CD4-positive, alpha-beta T cell treated with Interferon gamma for 1 hour (primary cell): ENCODE measurements at places on chromosomes 12 and 14.

GRCh38 chr12:97650242-97650641, 187.6 kb downstream of the RMST start:
- DNase-seq: no peak

DNA sequence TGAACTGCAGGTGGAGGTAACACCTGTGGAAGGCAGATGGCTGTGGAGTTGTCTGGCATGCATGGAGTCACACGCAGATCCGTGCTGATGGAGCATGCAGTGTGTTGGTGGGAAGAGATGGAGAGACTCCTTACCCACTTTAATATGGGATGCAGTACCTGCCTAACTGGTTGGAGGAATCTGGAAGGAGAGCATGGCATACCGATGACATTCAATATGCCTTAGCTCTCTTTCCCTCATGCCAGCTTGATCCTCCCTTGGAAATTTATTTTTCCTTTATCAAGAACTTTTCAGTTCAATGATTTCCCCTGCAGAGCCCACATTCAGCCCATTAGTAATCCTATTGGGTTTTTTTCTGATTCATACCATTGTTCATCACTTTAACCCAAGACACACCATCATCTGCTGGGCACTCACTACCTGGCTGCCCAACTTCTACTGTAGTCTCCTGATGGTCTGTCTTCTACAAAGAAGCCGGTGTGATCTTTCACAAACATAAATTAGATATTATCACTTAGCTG, 25.9 kb upstream of the NR2C1 start:
- DNase-seq: no peak

- DNase-seq: no peak
These were observed 43.6 kb downstream of the IRF2BPL start for GRCh38 chr14:76984787-76985375.

GRCh38 chr14:102591944-102592762, at the start of gene RCOR1:
TSS of gene RCOR1 (plus strand) at chr14:102592649. CDS start at chr14:102592887, 238 bp downstream.
- DNase-seq: peak; percentile 98

- no peak for DNase-seq
These were observed 140.4 kb downstream of the EFCAB11 start for GRCh38 chr14:89814126-89814525.

DNA sequence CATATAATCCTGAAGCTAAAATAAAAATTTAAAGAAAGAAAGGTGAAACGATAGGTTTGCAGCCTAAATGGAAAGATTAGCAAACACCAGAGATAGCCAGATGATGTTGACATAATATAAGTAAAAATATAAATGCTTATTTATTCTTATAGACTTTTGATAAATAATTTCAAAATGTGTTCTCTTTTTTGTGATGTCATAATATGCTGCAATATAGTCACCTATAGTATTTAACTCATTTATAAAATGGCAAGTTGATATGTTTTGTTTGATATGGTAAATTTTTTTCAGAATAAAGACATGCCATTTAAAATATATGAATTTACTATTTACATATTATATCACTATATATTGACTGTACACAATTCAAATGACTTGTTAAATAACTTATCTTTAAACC, 813.4 kb downstream of the LRFN5 start:
- no peak for DNase-seq

- no peak for DNase-seq
These were observed 118.4 kb downstream of the ASCL1 start for GRCh38 chr12:103075848-103076247.

GRCh38 chr12:115956659-115957058, 320.8 kb downstream of the MED13L start:
- DNase-seq: no peak

- peak; percentile 43 for DNase-seq
These were observed 1.9 kb downstream of the LRRK2 start for GRCh38 chr12:40226705-40227104.

DNA sequence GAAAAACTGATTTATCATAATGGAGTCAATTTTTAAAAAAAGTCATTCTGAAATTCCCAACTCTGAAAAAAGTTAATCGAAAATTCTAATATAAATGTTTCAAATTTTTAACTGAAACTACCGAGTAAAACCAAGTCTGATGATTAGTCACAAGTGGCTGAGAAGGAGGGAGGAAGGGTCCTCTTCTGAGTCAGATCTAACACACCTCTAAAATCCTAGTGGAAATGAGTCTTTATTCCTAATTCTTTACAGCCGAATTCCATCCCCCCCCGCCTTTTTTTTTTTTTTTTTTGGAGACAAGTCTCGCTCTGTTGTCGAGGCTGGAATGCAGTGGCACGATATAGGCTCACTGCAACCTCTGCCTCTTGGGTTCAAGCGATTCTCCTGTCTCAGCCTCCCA, 37.9 kb downstream of the RAD9B start:
- DNase-seq: no peak

GRCh38 chr12:85462888-85463287, 182.9 kb downstream of the ALX1 start:
- no peak for DNase-seq

DNA sequence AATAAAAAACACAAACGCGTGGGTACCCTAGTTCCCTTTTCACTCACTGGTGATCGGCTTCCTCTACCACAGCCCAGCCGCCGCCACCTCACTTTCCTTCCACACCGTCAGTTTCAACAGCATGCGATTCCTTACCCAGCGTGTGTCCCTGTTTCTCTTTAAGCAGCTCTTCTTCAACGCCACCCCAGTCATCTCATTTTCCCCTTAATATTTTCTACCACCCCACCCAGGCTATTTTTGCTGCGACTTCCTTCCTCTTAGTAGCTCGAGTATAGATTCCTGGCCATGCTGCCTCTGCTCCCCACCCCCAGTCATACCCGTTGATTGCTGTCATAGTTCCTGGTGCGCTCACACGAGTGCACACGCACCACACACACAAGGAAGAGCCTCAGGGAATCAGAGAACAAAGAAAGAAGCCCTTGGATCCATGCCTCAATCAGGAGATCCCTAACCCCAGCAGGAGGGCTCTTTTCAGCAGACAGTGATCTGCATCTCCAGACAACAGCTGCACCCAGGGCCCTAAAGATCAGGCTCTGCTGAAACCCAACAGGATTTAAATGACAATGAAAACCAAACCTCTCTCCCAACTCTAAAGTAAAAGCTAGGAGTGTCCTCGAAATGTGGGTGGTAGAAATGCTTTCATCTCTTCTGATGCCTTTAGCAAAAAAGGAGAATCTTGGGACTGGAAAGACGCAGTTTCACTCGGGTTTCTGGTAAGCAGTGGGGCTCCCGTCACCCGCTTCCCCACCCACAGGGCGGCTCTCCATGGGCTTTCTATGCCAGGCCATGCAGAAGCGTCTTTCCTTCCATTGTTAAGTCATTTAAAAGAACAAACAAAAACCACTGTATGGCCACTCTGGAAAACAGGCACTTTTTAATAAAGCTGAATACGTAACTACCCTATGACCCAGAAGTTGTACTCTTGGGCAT, 23.8 kb downstream of the VPS37B start:
- DNase-seq: peak; percentile 54

- no peak for DNase-seq
These were observed 777 bp downstream of the ZFP36L1 start for GRCh38 chr14:68791902-68792677.

DNA sequence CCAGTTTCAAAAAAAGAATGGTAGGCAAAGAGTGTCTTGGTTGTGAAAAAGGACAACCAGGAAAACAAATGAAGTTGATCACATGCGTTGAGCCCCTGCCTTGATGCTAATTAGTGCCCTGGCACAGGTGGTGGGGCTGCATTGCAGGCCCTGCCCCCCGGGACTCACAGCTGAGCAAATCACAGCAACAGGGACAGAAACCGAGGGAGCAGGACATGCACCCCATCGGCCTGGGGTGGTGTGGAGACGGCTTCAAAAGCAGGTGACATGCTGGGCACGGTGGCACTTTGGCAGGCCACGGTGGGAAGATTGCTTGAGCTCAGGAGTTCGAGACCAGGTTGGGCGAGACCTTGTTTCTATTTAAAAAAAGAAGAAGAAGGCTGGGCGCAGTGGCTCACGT, 1.1 kb upstream of the PAPLN start:
- DNase-seq: no peak

DNA sequence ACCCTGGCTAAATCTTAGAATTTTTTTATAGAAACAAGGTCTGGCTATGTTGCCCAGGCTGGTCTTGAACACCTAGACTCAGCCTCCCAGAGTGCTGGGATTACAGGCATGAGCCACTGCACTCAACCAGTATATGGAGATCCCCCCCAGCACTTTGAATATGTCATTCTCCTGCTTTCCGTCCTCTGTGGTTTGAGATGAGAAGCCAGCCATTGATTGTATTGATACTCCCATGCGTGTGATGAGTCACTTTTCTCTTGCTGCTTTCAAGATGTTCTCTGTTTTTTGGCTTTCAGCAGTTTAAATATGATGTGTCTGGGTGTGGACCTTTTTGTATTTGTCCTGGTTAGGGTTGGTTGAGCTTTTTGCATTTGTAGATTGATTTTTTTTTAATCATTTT, 75.2 kb upstream of the DNM1L start:
- no peak for DNase-seq

- DNase-seq: no peak
These were observed 67.8 kb upstream of the EGLN3 start for GRCh38 chr14:34018564-34019244.

- DNase-seq: no peak
These were observed 13.7 kb upstream of the CLEC4D start for GRCh38 chr12:8499616-8500015.

DNA sequence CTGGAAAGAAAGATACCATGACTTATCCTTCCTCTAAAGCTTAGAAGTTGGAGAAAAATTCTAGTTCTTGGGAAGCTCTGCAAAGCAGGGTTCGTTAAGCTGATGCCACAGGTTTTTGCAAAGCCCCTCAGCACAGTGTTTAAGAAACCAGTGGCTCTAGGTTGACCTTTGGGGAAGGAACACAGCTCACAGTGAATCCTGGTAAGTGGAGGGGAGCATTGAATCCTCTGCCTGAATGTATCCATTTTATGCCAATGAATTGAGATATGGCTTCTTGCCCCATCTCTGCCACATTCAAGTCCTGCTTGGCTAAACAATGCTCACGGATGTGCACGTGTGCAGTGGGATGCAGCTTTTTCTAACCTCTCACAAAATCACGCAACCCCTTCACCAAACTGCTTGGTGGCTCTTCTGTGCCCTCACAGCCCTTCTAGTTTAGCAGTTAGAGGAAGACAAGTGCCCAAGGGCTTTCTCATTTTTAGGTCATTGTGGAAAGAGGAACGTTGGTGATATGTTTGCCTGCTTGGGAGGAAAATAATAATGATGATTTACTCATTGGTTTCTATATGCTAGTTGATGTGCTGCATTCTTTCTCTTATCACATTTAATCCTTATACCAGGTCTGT, 111.3 kb downstream of the DAD1 start:
- DNase-seq: no peak

DNA sequence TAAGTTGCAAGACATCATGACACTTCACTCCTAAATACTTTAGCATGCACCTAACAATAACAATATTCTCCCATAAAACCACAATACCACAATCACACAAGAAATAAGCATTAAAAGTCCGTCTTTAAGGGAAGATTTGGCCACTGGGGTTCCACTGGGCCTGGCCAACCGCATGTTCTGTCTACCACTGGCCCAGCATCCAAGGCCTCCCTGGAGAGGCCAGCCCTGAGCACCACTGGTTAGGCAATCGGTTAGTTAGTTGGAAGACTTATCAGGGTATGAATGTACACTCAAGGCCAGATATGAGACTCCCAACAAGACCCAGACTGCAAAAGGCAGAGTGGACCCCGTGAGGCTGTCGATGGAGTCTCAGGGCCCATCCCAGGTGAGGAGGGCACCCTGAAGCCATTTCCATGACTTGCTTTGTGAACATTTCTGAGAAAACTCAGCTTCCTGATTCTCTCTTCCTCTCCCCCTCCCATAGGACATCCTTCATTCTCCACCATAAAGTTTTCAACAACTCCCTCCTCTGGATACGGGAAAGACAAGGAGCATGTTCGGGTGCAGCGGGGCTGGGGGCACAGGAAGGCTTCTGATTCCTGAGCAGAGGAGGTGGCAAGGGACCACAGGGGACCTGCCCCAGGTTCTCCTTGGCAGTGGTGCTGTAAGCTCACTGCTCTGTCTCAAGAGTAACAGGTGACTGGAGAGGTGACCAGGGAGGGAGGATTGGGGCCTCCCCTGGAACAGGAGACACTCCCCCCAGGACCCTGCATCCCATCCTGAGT, 5.9 kb downstream of the PXN start:
- DNase-seq: no peak

DNA sequence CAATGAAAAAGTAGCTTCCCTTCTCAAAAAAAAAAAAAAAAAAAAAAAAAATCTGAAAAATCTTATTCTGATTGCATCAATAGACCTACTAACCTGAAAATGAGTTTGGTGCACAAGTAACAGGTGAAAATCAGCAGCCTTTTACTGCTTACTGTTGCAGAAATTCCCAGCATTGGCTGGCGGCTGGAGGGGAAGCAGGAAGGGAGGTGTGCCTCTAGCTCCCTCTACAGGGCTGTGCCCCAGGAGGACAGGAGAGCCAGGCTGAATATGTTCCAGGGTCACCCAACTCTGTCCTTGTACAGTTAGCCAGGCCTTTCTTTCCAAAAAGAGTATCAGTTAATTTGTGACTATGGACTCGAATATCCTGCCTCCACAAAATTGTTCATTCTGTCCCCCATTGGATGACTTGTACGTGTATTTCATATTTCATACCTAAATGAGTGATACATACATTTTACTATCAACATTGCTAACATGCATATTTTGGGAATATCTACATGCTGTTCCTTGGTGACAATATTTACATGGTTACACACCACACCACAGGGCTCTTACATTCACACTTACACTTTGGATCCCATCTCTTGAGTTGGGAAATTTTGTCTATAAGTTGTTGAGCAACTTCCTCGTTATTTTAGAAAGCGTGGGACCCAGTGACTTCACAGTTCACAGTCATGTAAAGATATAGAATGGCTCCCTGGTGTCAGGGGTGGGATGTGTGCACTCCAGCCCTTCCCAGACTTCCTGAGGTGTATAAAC, 124.8 kb downstream of the SAMD4A start:
- peak; percentile 42 for DNase-seq

DNA sequence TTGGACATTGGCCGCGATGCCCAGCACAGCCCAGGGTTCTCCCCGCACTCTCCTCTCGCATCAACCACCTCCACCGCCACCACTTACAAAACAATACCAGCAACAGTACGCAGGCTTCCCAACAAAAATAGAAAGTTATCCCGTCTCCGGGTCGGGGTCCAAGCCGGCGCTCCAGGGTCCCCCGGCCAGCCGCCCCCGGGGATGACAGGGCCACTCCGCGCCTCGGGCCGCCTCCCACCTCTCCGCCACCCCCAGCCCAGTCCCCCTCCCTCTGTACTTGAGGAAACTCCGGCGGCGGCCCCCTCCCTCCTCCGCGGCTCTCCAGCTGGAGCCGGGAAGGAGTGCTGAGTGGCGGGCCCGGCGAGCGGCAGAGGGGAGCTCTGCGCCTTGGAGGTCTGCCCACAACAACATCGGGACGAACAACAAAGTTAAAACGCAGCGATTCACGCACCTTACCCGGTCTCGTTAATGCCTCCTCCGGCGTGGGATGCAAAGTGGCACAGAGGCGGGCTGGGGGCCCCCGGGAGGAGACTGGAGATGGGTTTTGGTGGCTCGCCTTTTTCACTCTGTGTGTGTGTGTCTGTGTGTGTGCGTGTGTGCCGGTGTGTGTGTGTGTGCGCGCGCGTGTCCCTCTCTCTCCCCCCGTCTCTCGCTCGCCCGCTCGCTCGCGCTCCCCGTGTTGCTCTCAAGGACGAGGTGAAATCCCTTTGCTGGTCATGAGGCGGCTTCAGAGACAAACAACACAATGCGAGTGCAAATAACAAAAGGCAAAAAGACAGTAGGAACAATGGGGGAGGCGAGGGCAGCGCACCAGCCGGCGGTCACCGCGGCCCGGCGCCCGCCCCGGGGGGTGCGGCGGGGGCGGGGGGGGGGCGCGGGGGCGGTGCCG, 386.8 kb downstream of the BCAT1 start:
- DNase-seq: no peak

GRCh38 chr14:85319101-85319500, 210.8 kb upstream of the FLRT2 start:
- DNase-seq: no peak
